Thoracic aorta endothelial cell (primary cell): ENCODE measurements at places on chromosomes 3 and 15. TPM values are rescaled to one million over a fixed set of nuclear protein-coding genes. Genes with fewer than 3 reads are reported as not detected.

The SPINT1 gene
- total RNA-seq, result 0.93 and 1.4 TPM in 2 replicates

The ACTC1 gene
- total RNA-seq, result not detected in 2 replicates

The ALDH1L1 gene
- not detected in 2 replicates for total RNA-seq

The EPHA3 gene
- total RNA-seq, result not detected in 2 replicates

The OR5K2 gene
- total RNA-seq, result not detected in 2 replicates

The ACVR2B gene
- total RNA-seq, result 4.3 and 5.5 TPM in 2 replicates

The GRK7 gene
- not detected in 2 replicates for total RNA-seq

The TMEM158 gene
- total RNA-seq, result 5.3 and 8.8 TPM in 2 replicates

The APPL1 gene
- total RNA-seq, result 54.5 and 70.9 TPM in 2 replicates

The GHSR gene
- total RNA-seq, result not detected in 2 replicates

The TMOD2 gene
- total RNA-seq, result 6.0 and 9.8 TPM in 2 replicates

The C3orf22 gene
- not detected in 2 replicates for total RNA-seq

The SLC35G2 gene
- total RNA-seq, result 21.9 and 27.5 TPM in 2 replicates

The CACNA2D3 gene
- under 0.01 TPM in 1 of 2 replicates, not detected in the other for total RNA-seq

The OSBPL10 gene
- total RNA-seq, result 45.1 and 54.9 TPM in 2 replicates

The ZCWPW2 gene
- total RNA-seq, result 0.13 and 0.50 TPM in 2 replicates

The ATP13A4 gene
- total RNA-seq, result not detected in 2 replicates

The PARP6 gene
- total RNA-seq, result 17.7 and 20.4 TPM in 2 replicates

The TRPC1 gene
- total RNA-seq, result 13.8 and 18.0 TPM in 2 replicates

The TMC3 gene
- total RNA-seq, result not detected in 2 replicates

The LRTM1 gene
- not detected in 2 replicates for total RNA-seq

The ECE2 gene
- not detected in 2 replicates for total RNA-seq

The APOD gene
- total RNA-seq, result 2.8 and 6.8 TPM in 2 replicates

The INAFM2 gene
- 24.2 and 30.9 TPM in 2 replicates for total RNA-seq

The DUOXA2 gene
- total RNA-seq, result not detected in 2 replicates

The C3orf70 gene
- total RNA-seq, result 2.9 and 5.2 TPM in 2 replicates

The QARS1 gene
- total RNA-seq, result 312 and 318 TPM in 2 replicates

The CSPG4 gene
- total RNA-seq, result 0.07 and 0.13 TPM in 2 replicates

The FAM43A gene
- 160 and 165 TPM in 2 replicates for total RNA-seq

The FURIN gene
- total RNA-seq, result 64.8 and 101 TPM in 2 replicates

The MINAR1 gene
- total RNA-seq, result 1.1 and 1.4 TPM in 2 replicates

The TFG gene
- 136 and 153 TPM in 2 replicates for total RNA-seq

The SLC28A2 gene
- total RNA-seq, result not detected in 2 replicates

The LRRN1 gene
- 0.07 TPM in 1 of 2 replicates, not detected in the other for total RNA-seq

The CHRNA5 gene
- 15.2 and 19.1 TPM in 2 replicates for total RNA-seq

The TNFSF10 gene
- 25.7 and 25.8 TPM in 2 replicates for total RNA-seq

The PPP2R3A gene
- total RNA-seq, result 19.5 and 20.6 TPM in 2 replicates

The NRG4 gene
- not detected in 2 replicates for total RNA-seq

The SCAMP5 gene
- total RNA-seq, result 8.2 and 16.9 TPM in 2 replicates

The ZNF620 gene
- 5.6 and 7.0 TPM in 2 replicates for total RNA-seq

The LYZL4 gene
- total RNA-seq, result not detected in 2 replicates

The TAGLN3 gene
- 0.40 TPM in 1 of 2 replicates, not detected in the other for total RNA-seq

The GPR27 gene
- 0.07 TPM in 1 of 2 replicates, not detected in the other for total RNA-seq

The NUP210 gene
- 0.53 and 17.7 TPM in 2 replicates for total RNA-seq
